Testis (tissue), 5 donors: ENCODE measurements at places on chromosomes 6 and 20.

DNA sequence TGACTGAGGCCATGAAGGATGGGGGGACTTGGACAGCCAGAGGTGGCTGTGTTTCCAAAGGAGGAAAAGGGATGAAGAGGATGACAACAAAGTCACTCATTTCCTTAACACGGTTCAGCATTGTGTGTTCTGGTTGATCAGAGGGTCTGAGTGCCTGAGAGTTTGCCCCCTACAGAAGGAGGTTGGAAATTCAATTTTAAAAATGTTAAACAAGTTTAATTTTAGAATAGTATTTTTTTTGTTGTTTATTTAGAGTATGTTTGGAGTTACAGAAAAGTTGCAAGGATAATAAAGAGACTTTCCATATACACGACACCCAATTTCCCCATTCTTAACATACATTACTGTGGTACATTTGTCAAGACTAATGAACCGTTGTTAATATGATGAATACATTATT, 10.3 kb upstream of the VAPB start:
- DNase-seq, result no peak

DNA sequence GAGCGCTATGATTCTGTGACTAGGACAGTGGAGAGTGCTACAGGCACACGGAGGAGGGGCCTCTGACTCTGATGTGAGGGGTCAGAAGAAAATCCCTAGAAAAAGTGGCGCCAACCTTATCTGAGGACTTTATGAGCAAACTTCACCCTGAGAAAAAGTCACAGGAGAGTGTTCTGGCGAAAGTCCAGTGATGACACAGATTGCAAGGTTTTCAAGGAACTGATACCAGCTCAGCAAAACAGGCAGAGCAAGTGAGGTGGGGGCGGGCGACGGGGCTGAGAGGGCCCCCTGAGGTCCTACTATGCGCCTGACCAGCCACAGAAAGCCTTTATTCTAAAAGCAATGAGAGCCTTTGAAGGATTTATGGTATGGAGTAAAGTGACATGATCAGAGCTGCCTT, 73.3 kb downstream of the SLC22A23 start:
- DNase-seq, result no peak

GRCh38 chr6:14226051-14226660, 108.6 kb downstream of the CD83 start:
- DNase-seq, result no peak

GRCh38 chr6:168192195-168192900, 113.3 kb upstream of the FRMD1 start:
- no peak for DNase-seq

DNA sequence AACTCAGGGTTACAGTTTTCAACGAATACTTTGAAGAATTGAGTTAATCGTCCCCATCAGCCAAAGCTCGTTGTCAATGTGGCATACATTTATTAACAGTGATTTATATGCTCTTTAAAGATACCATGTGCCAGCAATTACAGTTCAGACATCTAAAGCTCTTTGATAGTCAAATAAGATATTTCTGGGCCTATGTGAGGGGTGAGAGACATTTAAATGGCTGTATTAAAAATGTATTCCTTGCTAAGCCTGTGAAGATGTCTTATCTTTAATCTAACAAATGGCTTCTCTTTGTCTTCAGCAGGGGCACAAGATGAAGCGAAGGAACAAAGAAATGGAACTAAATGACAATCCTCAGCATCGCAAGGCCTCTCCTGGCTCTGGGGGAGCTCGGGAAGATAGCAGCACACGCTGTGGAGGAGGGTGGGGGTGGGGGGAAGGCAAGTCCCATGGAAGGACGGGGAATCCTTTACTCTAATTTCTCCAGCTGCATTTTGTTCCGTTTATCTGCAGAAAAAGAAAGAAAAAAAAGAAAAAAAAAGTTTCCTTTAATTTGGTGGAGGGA, 523.6 kb downstream of the KIF16B start:
- no peak for DNase-seq

- no peak for DNase-seq
Observed at GRCh38 chr20:48612335-48612734, 215.5 kb downstream of the PREX1 start.

DNA sequence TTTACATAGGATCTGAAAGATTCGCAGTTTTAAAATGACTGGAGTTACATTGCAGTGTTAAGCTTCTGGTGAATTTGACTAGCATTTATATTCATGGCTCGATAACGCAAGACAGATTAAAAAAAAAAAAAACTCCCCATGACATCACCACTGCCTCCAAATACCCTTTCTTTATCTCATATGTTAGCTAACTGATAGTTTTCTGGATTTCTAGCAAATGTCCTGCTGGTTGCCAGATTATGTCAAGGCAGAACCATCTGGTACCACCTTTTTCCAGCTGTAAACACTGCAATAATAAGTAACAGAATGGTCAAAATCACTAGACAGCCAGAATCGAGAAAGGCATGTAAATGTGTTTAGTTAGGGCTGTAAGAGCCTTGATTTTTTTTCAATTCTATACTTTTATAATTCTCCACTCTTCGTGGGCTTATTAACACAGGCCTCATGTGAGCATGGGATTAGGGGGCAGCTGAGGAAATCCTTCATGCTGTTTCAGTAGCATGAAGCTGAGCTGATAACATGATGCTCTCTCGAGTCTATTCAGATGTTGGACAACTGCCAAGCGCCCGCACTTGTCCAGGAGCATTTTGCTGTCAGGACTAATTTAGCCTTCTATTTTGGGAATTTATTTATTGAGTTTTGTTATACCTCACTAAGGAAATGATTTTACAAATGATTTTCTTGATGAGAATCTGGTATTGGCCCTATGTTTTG, 166.0 kb upstream of the SCGN start:
- DNase-seq, result peak; percentile 75

DNA sequence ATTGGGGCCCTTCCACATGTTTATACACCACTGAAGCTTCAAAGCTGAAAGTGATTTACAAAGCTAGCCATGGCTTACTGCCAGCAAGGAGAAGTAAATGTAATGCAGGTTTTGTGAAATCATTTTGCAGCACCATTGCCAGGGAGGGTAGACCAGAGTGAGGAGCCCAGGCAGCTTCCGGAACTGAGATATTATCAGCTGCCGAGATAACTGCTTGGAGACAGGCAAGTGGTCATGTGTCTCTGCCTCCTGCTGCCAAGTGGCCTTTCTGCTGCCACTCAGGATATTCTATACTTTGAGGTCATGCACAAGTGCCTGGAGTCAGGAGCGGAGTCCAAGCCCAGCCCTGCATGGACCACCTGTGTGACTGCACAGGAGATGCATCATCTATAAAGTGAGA, 160.2 kb downstream of the SYNDIG1 start:
- no peak for DNase-seq

DNA sequence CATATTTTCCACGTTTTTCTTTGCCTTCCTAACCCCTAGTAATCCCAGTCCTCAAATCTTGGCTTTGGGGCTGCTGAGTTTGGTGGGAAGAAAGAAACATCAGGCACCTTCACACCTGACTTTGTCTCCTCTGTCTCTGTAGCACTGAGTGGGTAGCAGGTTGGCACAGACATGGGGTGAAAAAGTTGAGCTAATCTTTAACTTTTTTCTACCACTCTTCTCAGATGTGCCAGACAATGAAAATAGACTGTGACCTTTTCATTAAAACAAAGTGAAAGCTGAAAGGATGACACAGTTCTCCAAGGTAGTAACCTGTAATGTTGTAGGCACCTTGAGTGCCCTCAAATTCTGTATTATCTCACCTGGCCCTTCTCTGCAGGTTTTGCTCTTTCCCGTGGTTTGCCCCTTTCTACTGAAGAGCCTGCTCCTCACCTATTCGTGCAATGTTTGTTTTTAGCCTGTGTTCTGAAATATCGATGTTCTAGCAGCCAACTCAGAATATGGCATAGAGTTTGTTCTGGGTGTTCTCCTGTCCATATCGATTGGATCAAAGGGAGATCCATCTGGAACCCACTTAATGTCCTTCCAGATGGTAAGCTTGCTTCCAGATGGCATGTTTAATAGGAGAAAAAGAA, 57.8 kb upstream of the ATXN1 start:
- no peak for DNase-seq

GRCh38 chr6:89966228-89966544, 71.9 kb downstream of the GJA10 start:
- no peak for DNase-seq

- DNase-seq, result no peak
Observed at GRCh38 chr6:52981222-52981900, 13.7 kb downstream of the GSTA4 start.

GRCh38 chr20:5156675-5157448, 30.1 kb downstream of the CDS2 start:
- no peak for DNase-seq

- DNase-seq, result peak; percentile 83
Observed at GRCh38 chr6:27836783-27837624, 75.2 kb downstream of the OR2B2 start.

DNA sequence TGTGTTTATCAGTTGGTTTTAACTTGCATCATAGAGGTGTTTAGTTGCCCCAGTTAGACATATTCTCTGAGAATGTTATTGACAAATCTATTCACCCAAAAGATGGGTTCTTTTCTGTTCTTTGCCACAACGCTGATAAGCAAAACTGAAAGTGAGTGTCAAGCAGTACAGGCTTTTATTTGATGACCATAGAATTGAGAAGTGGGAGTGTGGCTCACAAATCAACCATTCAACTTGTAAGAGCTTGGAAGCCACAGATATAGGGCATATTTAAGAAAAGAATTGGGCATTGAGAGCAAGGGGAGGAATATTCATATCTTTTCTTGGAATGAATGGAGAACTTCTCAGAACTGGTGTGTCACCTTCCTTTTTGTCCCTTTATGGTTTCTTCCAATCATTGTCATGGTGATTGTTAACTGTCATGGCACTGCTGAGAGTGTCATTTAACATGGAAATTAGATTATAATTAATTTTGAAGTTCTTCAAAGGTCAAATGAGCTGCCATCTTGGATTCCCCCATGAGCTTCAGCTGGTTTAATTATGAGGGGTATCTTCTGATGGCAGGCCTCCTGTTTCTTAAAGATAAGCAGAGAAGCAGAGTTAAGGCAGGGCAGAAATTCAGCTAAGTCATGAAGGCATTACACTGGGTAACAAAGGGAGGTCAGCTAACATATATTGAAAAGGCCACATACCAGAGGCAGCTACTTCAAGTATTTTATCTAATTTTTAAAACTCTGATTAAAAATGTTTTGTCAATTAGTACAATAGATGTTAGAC, 254.0 kb upstream of the HTR1E start:
- DNase-seq, result no peak

- no peak for DNase-seq
Observed at GRCh38 chr6:69801711-69802110, 4.9 kb upstream of the LMBRD1 start.

- DNase-seq, result no peak
Observed at GRCh38 chr6:1502041-1502440, 107.7 kb upstream of the FOXC1 start.

DNA sequence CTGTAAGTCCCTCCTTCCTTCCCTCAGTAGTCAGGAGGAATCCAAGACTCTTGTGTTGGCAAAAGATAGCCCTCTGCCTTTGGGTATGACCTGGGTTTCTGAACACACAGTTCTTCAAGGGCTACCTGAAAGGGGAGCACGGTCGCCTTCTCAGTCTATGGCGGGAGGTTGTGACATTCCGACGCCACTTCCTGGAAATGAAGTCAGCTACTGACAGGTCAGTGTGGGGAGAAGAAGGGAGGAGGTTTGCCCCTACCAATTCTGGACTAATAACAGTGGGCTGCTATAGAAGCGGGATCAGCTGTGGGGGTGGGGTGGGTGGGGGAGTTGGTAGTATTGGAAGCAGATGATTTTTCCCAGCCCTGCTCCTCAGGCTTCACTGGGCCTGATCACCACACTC, 11.5 kb downstream of the CEP250 start:
- no peak for DNase-seq

GRCh38 chr20:34129518-34130162, 17.6 kb upstream of the EIF2S2 start:
- peak; percentile 85 for DNase-seq

- peak; percentile 23 for DNase-seq
Observed at GRCh38 chr6:1123386-1124375, 188.2 kb upstream of the FOXQ1 start.

DNA sequence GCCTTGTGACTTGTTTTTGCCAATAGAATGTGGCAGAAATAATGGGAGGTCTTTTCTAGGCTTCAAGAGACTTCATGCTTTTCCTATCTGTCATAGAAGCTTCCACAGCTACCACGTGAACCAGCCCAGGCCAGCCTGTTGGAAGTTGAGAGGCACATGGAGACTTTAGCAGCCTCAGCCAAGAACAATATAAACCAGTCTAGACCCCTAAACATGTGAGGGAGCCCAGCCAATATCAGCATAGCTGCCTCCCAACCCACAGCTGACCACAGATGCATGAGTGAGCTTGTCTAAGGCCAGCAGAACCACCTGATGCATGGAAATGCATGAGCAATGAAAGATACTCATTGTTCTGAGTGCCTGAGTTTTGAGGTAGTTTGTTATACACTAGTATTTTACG, 540.7 kb upstream of the BTBD3 start:
- DNase-seq, result no peak
